ENCODE measurements at places on chromosomes 3 and 15.

DNA sequence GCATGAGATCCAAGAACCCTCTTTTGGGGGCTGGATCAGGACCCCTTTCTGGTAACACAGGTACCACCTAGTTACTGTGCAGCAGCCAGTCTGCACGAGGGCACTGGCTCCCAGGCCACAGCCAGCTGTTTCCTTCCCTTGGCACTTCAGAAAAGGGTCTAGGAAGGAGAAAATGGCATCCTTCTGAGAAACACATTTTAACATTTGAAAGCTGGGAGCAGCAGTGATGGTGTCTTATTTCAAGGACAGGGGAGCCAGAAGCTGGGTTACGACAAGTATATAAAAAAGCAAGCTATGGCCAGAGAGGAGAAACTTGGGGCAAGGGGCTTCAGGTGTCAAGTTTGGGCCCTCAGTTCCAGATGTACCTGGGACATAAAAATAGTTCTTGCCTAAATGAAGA lies 282.8 kb downstream of the CTNNB1 start:
- no peak for DNase-seq

DNA sequence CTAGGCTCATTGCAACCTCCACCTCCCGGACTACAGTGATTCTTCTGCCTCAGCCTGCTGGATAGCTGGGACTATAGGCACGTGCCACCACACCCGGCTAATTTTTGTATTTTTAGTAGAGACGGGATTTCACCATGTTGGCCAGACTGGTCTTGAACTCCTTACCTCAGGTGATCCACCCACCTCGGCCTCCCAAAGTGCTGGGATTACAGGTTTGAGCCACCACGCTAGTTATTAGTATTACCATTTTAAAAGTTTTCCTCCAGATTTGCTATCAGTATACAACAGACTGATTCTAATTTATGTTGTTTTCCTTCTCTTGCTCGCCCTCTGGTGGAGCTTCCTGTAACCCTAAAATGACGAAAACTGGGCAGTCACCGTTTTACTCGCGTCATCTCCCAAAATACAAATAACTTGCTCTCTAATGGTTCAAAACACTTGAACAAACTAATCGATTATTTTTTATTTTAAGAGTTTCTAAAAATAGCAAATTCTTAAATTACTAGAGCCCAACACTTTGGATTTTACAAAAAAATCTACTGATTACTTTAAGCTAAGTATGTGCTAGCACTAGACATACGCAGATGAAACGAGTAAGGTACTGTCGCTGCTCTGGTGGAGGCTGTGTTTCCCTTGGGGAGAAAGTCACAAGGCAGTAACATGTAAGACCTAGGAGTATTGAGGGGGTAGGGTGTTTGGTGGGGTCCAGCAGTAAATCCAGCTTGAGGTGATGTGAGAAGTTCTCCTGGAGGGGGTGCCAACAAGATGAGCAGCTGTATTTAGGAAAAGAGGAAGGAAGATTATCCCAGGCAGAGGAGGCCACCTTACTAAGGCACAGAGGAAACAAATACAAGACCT lies 203.3 kb downstream of the MBNL1 start:
- no peak for DNase-seq

DNA sequence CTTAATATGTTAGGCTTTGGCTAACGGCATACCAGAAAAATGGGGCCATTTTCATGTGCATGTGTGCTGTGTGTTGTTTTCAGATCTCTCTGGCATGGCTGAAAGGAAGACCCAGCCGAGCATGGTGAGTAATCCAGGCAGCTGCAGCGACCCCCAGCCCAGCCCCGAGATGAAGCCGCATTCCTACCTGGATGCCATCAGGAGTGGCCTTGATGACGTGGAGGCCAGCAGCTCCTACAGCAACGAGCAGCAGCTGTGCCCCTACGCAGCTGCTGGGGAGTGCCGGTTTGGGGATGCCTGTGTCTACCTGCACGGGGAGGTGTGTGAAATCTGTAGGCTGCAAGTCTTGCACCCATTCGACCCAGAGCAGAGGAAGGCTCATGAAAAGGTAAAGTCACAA lies 15.1 kb downstream of the MKRN2 start:
- no peak for DNase-seq

- no peak for DNase-seq
Measured at GRCh38 chr15:67880651-67881182, 40.9 kb upstream of the RNU6-1 start.

GRCh38 chr3:120854908-120855526 lies 53.0 kb upstream of the STXBP5L start:
- no peak for DNase-seq

DNA sequence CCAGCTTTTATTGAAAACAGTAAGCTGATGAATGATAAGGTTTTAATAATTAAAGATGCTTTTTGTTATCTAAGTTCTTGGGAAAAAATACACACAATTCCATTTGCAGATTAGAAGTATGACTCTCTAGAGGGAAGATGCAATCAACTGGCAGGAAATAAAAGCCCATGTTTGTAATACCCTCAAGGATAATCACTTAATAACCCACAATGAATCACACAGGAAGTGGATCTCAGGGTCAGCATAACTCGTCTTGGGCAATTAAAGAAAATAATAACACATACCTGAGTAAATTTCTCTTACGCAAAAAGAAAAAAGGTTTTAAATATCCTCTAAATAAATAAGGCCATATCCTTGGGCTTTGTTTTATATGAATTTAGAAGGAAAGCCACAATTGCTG lies 9.4 kb upstream of the EID1 start:
- DNase-seq: peak; percentile 54

GRCh38 chr3:194396859-194397756 lies 2.0 kb downstream of the GP5 start:
- DNase-seq: no peak

DNA sequence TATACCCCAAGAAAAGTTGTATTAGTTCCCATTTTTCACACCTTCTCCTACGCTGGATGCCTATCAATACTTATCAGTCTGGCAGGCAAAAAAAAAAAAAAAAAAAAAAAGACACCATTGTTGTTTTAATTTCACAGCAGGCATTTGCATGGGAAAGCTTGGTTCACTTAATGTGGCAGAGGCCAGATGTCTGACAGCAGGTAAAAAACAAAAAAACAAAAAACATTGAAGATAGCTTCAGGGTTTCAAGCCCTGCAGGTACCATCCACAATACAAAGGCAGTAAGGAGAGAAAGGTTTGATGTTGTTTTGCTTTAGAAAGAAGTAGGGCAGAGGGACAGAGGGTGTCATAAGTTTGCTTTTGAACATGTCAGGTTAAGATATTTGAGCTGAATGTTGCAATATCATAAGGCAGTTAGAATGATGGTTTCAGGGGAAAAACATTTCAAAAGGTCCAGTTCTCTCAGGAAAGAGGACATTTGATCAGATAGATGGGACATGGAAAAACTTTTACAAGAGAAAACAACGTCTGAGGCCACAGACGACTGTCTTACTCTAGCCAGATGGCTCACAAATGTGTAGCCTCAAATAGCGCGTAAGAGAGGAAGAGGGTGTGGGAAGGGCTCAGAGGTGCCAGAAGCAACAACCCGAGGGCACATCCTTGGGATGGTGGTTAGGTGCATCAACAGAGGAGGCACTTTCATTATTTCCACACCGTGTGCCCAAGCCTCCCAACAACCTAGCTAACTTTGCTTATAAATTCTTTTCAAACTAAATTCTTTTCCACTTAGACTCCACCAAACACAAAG lies 25.7 kb downstream of the PCOLCE2 start:
- DNase-seq: no peak

DNA sequence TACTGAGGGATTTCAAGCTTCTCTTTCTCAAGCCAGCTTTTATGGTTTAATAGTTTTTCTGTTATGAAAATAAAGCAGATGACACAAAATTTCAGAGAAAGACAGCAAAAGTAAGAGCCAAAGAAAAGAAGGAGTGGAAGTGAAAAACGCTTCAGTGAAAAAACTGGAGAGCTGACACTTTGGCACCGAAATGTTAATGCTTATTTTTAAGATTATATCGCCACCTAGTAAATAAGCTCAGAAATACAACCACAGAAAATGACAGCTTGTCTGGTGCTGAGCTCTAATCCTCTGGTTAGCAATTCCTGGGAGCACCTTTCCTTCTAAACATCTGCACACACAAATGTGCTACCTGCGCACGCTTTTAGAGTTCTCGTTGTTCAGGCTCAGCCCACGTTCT lies 101.6 kb downstream of the ZPLD1 start:
- no peak for DNase-seq

Data from AG04449 (cell line).